ENCODE measurements at places on chromosomes 6 and 20.

- no peak for DNase-seq
Measured at GRCh38 chr6:168206661-168207274, 112.8 kb downstream of the DACT2 start.

DNA sequence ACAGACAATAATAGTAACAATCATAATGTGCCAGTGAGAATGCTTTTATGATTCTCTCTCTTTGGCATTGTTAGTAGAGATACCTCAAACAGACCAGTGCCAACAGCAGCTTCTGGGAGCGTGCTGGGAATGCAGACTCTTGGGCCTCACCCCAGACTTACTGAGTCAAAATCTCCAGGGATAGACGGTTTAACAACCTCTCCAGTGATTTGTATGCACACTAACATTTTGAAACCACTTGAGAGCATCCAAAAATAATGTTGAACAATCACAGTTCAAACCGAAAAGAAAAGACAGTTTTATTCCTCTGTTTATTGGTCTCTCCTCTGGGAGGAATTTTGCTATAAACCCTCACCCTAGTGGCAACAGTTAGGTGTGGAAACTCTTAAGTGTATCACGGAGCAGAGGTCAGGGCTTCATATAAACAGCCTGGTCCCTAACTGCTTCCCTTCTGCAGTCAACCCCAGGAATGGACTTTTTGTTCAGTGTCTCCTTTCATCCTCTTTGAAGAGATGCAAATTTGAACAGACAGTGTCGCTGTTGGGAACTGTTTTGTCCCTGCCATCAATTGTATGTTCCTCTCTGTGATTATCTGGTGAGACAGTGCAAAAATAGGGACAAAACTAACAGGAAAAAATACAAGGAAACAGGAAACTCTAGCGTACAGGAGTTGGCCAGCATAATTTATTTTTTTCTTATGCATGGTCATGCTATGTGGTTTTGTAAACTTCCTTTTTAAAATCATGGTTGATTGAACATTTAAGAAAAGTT, 162.4 kb upstream of the BTBD3 start:
- no peak for DNase-seq

DNA sequence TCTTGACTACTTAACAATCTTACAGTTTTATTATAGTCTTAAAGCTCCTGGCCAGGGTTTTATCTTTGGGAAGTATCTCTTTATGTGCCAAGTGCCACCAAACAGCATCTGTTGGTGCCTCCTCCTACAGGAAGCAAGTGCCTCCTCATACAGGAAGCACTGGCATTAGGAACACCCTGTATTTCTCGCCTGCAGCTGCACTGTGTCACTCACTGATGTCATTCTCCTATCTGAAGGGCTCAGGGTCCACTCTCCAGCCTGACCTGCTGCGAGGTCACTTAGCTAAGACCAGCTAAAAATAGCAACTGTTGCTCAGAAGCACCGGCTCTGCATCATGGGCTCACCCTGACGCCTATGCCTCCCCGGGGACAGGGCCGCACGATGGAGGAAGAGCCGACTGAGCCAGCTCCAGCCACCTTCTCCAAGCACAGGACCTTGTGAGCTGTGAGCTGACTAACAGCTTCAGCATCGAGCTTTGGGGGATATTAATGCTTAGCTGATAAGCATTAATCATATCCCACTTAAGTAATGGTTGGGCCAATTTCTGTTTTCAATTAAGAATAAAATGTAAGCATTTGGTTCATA, 66.3 kb upstream of the CD93 start:
- DNase-seq, result no peak

DNA sequence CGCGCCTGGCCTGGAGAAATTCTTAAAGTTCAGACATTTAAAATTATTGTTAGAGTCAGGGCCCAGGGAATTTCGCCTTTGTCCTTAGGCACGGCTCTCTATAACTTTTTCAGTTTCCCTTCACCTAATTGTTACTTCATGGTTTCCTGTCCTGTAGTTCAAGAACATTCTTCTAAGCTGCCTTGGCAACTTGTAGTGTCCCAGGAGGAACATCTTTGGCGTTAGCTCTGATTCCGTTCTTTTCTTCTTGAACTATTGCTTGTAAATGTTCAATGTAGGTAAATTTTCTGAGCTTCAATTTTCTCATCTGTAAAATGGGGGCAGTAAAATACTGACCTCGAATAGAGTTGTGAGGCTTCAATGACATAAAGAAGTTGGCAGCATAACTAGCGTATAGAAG, 41.8 kb downstream of the TIAM2 start:
- no peak for DNase-seq

GRCh38 chr20:56690531-56691175, 61.5 kb downstream of the TFAP2C start:
- DNase-seq, result no peak

DNA sequence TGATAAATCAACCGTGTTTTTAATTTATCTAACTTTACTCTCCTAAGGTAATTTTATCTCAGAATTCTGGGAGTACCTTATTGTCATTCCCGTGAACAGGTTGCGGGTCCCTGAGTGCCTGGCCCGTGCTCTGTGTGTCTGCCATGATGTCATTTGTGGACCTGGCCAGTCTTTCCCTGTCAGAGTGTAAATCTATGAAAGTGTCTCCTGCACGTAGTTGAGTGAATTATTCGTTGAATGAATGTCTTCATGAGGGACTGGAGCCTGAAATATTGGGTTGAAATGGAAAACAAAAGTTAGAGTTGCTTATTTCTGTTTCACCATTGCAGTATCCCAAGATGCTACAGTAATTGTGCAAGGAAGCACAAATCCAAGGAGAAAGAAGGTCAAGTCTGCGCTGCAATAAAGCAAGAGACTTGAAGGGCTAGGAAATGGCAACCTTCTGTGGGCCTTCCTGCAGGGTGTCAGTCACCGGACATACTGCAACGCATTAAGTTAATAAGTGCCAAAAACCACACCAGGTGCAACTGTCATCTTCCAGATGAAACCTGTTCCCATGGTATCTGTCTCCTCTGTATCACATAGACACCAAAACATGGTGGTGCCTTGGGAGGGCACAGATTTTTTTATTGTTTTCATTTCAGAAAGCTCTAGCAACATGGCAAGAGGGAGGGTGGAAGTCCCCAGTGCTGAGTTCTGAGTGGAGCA, 135.5 kb downstream of the ZDHHC14 start:
- no peak for DNase-seq

DNA sequence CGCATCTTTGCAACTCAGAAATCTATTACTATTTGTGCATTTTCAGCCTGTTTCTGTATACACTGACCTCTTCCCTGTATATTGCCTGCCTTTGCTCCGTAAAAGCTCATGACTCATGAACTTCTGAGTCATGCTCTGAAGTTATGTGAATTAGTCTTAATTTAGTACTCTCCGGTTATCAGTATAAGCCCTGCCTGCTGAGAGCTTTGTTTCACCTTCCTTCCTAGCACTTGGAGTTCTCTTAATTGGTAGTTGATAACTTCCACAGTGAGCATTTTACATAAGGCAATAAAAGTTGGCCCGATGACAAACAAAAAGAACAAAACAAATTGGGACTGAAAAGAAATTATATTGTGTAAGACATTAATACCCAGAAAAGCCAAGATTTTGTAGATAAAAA, 231.4 kb downstream of the GJA1 start:
- DNase-seq, result no peak

DNA sequence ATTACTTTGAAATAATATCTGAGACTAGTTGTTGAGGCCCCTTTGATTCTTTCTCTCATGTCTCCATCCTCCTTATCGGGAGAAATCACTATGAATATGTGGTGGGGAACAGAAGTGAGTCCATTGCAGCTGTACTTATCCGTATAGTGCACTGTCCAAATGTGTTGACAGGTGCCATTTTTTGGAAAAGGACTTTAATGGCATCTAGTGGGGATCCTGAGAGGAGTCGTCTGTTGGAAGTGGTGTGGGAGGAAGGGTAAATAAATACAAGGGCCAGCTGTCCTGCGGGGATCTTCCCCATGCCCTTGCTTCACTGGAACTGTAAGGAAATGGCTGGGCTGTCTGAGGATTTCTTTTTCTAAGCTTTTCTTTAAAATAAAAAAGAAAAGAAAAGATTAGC, 19.4 kb downstream of the TPX2 start:
- DNase-seq, result no peak

DNA sequence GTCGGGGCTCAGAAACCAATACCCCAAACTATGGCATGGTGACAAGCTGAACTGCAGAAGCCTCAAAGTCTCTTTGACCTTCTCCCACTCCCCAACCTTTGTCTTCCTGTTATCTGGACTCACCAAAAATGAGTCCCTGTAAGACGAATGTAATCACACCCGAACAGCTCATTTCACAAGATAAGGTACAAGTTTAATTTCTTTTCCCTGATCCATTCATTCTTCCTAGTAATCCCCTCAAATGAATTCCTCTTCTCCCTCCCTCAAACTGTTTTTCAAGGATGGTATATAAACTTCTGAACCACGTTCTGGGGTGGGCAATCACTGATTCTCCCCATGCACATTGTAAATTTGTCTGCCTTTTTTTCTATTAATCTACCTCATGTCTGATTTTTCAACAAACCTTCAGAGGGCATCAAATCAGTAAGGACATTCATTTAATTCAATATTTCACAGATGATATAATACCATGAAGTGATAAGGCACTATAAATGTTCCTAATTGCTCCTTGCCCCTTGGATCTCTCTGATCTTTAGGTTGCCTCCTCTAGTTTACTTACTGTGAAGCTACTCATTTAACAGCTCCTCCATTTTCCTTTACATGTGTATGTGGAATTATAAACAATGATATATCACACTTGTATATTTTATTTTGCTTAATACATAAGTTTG, 77.2 kb downstream of the OR2B2 start:
- DNase-seq, result no peak
